ENCODE measurements at places on chromosomes 5 and 9.

GRCh38 chr5:108430931-108431608 lies 49.2 kb upstream of the FBXL17 start:
- no peak for DNase-seq

- no peak for DNase-seq
These were observed 1860.1 kb upstream of the ACO1 start for GRCh38 chr9:30524311-30524710.

DNA sequence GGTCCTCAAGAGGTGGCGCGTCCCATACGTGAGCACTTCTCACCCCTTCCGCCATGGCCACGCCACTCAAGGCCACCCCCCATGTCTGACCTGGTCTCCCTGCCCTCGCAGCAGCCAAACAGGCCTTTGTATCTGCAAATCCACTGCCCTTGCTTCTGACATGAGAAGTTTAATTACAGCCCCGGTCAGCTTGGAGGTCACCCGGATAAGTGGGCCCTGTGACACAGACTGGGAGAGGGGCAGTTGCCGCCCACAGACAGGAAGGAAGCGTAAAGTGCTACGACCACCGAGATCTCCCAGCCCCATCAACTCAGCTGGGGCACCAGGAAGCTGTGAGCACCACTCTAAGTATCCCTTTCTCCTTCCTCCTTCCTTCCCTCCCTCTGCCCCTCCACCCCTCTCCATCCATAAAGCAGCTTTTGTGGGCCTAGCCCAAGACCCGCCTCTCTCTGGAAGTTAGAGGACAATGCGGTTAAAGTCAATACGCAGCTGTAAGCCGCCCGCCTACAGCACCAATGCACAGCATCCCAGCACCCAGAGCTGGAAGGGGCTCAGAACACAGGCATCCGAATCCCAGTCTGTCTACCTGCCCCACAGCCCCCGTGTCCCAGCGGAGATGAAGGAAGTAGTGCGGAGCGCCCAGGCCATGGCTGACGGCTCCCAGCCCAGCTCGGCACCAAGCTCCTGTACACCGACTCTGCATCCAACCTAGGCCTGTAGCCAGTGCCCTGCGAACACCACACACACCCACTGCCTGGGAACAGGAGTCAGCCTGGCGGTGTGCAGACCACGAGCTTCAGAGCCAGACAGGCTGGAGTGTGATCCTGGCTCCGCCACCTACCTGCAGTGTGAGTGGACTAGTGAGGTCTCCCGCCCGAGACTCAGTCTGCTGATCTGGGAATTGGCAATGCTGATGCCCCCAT lies 44.8 kb upstream of the RNF130 start:
- DNase-seq: no peak

DNA sequence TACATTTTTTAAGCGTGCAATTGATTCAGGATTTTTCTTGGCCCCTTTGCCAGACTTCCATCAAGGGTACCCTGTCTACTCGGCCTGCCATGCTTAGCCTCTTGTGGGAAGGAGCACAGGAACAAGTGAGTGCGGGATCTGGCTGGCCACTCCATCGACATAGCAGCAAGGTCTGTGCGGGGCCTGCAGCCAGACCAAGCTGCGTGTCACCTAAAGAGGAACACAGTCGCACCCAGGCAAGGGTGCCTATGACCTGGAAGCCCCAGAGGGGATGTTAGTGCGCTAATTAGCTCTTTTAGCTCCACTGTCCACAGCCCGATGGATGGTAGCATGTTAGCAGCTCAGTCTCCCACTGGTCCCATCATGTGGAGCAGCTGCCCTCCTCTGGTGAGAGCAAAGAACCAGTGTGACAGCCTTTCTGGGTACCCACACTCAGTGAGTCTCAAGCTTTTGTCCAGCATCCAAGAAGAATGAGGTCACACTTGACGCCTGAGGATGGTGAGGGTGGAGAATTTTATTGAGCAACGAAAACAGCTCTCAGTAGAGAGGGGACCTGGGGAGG lies 38.7 kb downstream of the FTMT start:
- DNase-seq: no peak

GRCh38 chr5:61301341-61302199 lies 30.5 kb upstream of the ZSWIM6 start:
- DNase-seq: no peak

GRCh38 chr9:78074385-78075291 lies 43.0 kb upstream of the GNAQ start:
- no peak for DNase-seq

Measured in NCI-H748 treated with DMSO at 0.1 percent for 48 hours (cell line).